ENCODE measurements at places on chromosomes 11 and 22. TPM values are rescaled to one million over a fixed set of nuclear protein-coding genes. Genes with fewer than 3 reads are reported as not detected.

The MAP6 gene
- 16.7 TPM for polyA plus RNA-seq

The OR5A1 gene
- not detected for polyA plus RNA-seq

The ARHGAP20 gene
- 0.63 TPM for polyA plus RNA-seq

The SLC6A5 gene
- not detected for polyA plus RNA-seq

The KCNJ1 gene
- polyA plus RNA-seq = not detected

The PIWIL4 gene
- 12.9 TPM for polyA plus RNA-seq

The PRDM11 gene
- polyA plus RNA-seq = 12.3 TPM

All from aorta (tissue), 5 donors.